Spinal cord (tissue), 10 donors: ENCODE measurements at places on chromosomes 11 and 22. TPM values are rescaled to one million over a fixed set of nuclear protein-coding genes. Genes with fewer than 3 reads are reported as not detected.

GRCh38 chr11:76721755-76722677, 51.5 kb upstream of the LRRC32 start:
- peaks cover 11% of the 10 kb centered on the region for H3K4me1 ChIP-seq
- no peak overlapping the region for H3K27ac ChIP-seq
- no peak overlapping the region for H3K4me3 ChIP-seq
- H3K36me3 ChIP-seq, result no peaks in the 10 kb centered on the region

GRCh38 chr22:20247010-20247505, 21.1 kb downstream of the RTN4R start:
- H3K4me3 ChIP-seq, result no peak overlapping the region
- peaks cover 31% of the 10 kb centered on the region for H3K36me3 ChIP-seq

Gene MN1
- total RNA-seq, result 24.6 TPM

Gene PTPRCAP
- total RNA-seq, result 1.6 TPM

Gene OR8D1
- total RNA-seq, result not detected
